ENCODE measurements at places on chromosomes 13 and 19. TPM values are rescaled to one million over a fixed set of nuclear protein-coding genes. Genes with fewer than 3 reads are reported as not detected.

- peaks cover 29% of the 10 kb centered on the region for H3K4me1 ChIP-seq
- H3K4me3 ChIP-seq, result peak overlapping the region; percentile 90
- peaks cover 9% of the 10 kb centered on the region for H3K36me3 ChIP-seq
- H3K27ac ChIP-seq, result peak overlapping the region; percentile 89
- peaks cover 4% of the 10 kb centered on the region for H3K27me3 ChIP-seq
Observed at GRCh38 chr13:79483086-79483706, 2.2 kb downstream of the NDFIP2 start.

GRCh38 chr13:95950103-95950502 is 103.1 kb downstream of the UGGT2 start:
- H3K27ac ChIP-seq, result no peak overlapping the region
- no peak for DNase-seq
- no peaks in the 10 kb centered on the region for H3K4me1 ChIP-seq
- peaks cover under 1% of the 10 kb centered on the region for H3K36me3 ChIP-seq
- no peak overlapping the region for H3K4me3 ChIP-seq

DNA sequence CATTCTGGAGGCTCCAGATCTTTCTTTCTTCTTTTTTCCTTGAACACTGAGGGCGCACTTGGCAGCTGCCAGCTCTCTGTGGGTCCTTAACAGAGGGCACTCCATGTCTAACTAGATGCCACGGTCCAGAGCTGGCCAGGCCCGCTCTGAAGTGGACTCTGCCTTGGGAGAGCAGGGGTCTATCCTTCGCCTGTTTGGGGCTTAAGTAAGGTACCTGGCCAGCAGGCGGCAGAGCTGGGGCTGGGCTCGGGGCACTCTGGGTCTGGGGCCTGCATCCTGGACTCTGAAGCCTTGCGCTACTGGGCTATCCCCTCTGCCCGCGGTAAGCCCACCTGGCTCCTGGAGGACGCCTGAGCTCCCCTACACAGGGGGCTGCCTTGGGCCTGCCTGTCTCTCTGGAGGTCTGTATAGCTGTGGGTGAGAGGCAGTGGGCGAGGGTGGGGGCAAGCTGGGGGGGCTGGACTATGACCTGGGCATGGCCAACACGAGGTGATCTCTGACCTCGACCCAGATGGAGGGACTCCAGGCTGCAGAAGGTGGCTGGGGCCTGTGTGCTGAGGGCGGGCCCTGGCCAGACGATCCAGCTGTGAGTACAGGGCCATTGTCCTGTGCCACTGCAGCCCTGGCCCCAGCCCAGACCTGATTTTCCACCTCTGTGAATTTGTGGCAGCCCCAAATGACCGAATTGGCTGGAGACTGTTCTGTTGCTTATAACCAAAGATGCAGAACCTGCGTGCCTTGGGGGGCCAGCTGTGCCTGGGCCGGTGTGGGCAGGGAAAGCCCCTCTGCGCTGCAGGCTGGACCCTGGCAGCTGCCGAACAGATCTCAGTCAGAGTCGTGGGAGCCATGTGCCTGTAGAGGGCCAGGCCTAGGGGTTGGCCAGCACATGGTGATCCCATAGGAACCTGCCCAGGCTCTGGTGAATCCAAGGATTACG is 26.5 kb downstream of the CEBPG start:
- H3K36me3 ChIP-seq, result no peaks in the 10 kb centered on the region
- no peak for DNase-seq
- peaks cover 10% of the 10 kb centered on the region for H3K4me1 ChIP-seq
- H3K27me3 ChIP-seq, result no peaks in the 10 kb centered on the region
- no peak overlapping the region for H3K4me3 ChIP-seq

GRCh38 chr19:52398081-52398441 is 412 bp downstream of the ZNF528 start:
- no peaks in the 10 kb centered on the region for H3K27me3 ChIP-seq
- H3K4me3 ChIP-seq, result peak overlapping the region; percentile 83
- no peak for DNase-seq
- peak overlapping the region; percentile 83 for H3K27ac ChIP-seq
- peaks cover 11% of the 10 kb centered on the region for H3K36me3 ChIP-seq

DNA sequence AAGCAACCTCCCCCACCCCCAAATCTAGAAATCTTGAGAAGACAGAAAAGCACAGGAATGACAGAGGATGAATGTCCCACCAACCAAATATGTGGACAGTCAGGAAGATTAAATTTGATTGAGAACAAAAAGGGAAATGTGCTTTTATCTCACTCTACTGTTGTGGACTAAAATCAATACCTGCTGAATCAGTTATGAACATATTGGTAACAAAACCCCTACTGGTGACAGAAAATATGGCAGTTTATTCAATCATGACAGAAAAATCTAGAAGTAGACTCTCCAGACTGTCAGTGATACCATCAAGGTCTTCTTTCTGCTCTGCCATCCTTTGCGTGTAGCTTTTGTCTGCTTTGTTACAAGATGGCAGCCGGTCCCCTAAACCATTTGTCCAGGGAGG is 35.2 kb downstream of the FAM216B start:
- peaks cover 26% of the 10 kb centered on the region for H3K4me1 ChIP-seq
- no peaks in the 10 kb centered on the region for H3K27me3 ChIP-seq
- H3K4me3 ChIP-seq, result no peak overlapping the region

DNA sequence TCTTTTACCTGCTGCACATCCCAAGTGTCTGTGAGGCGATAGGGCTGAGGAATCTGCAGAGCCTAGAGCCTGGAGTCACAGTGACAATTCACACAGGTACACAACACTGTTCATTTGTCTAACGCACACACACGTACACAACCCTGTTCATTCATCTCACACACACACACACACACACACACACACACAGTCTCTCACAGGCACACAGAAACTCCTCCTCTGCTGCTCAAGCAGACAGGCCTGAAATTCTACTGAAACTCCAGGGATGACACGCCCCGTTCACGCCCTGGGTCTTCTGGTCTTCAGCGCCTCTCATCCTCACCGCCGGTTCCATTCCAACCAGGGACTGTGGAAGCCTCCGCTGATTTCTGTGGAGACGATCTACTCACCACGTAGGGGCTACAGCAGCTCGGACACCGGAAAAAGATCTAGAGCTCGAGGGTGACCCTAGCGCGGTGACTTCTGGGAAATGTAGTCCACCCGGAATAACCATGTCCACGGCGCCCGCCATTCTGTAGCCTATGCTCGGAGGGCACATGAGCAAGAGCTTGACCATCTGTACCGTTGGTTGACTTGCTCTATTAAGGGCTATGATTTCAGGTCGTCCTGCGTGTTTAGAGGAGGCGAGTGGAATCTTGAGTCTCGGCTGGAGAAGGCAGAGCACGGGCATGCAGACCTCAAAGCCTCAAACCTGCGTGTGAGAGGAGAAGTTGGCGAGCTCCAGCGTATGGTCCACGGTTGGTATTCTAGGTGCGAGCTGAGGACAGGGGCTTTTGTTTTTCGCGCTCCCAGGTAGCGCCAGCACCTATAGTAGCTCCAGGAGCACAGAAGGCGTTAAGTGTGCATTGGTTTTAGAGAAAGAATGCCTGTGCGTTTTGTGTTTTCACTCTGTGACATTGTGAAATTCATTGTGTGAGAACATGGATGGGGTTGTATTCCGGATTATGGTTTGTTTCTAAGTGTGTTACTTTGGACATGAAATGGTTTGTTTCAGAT is 33.4 kb downstream of the ZNF45 start:
- peaks cover 40% of the 10 kb centered on the region for H3K36me3 ChIP-seq
- peak overlapping the region; percentile 98 for H3K27ac ChIP-seq
- peak; percentile 80 for DNase-seq
- H3K27me3 ChIP-seq, result no peaks in the 10 kb centered on the region
- H3K4me1 ChIP-seq, result peaks cover 16% of the 10 kb centered on the region

- no peak for DNase-seq
- H3K4me3 ChIP-seq, result peak overlapping the region; percentile 50
- H3K27ac ChIP-seq, result no peak overlapping the region
- no peaks in the 10 kb centered on the region for H3K36me3 ChIP-seq
- peaks cover 16% of the 10 kb centered on the region for H3K4me1 ChIP-seq
Observed at GRCh38 chr19:35843676-35844481, 8.4 kb downstream of the NPHS1 start.

GRCh38 chr13:89846926-89847585 is 1500.4 kb upstream of the MIR17HG start:
- no peaks in the 10 kb centered on the region for H3K27me3 ChIP-seq
- H3K4me1 ChIP-seq, result no peaks in the 10 kb centered on the region
- no peaks in the 10 kb centered on the region for H3K36me3 ChIP-seq
- no peak for DNase-seq
- no peak overlapping the region for H3K4me3 ChIP-seq
- H3K27ac ChIP-seq, result no peak overlapping the region

DNA sequence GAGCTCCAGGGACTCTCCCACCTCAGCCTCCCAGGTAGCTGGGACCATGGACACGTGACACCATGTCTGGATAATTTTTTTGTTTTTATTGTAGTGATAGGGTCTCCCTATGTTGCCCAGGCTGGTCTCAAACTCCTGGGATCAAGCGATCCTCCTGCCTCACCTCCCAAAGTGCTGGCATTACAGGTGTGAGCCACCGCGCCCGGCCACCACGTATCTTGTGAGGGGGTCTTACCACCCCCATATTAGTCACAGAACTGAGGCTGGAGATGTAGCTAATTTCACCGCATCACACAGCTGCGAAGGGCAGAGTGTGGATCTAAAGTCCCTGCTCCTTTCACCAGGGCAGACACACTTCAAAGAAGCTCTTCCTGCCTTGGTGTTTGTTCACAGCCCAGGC is 211.8 kb upstream of the SOX1 start:
- no peak overlapping the region for H3K27ac ChIP-seq
- H3K27me3 ChIP-seq, result peaks cover 34% of the 10 kb centered on the region
- H3K4me1 ChIP-seq, result peaks cover 16% of the 10 kb centered on the region
- no peak overlapping the region for H3K4me3 ChIP-seq
- peak; percentile 40 for DNase-seq

GRCh38 chr13:94209117-94209516 is 270.4 kb downstream of the DCT start:
- no peaks in the 10 kb centered on the region for H3K27me3 ChIP-seq
- H3K36me3 ChIP-seq, result no peaks in the 10 kb centered on the region
- H3K4me1 ChIP-seq, result no peaks in the 10 kb centered on the region
- no peak for DNase-seq
- H3K4me3 ChIP-seq, result no peak overlapping the region
- no peak overlapping the region for H3K27ac ChIP-seq

GRCh38 chr13:79989217-79989661 is 351.7 kb downstream of the SPRY2 start:
- H3K4me3 ChIP-seq, result no peak overlapping the region
- no peaks in the 10 kb centered on the region for H3K27me3 ChIP-seq
- DNase-seq, result no peak
- no peaks in the 10 kb centered on the region for H3K36me3 ChIP-seq
- no peak overlapping the region for H3K27ac ChIP-seq

DNA sequence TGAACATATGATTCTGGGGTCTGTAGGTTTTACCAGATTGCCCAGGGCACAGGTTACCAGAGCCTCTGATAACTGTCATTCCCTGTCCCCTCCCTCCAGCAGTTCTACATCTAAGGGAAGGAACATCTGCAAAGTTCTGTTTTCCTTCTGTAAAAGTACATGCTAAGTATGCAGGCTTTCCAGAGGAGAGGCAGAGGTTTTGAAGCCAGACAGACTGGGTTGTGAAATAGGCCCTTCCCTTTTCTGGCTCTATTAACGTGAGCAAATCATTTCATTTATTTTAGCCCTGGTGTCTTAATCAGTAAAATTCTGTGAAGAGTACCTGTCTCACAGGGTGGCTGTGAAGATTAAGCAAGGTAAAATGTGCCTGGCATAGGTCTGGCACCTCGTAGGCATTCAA is 66.1 kb upstream of the C1QTNF9 start:
- no peak for DNase-seq
- peaks cover 14% of the 10 kb centered on the region for H3K4me1 ChIP-seq
- H3K27ac ChIP-seq, result no peak overlapping the region
- no peaks in the 10 kb centered on the region for H3K36me3 ChIP-seq
- H3K27me3 ChIP-seq, result no peaks in the 10 kb centered on the region

GRCh38 chr13:72122661-72123255 is 255.8 kb upstream of the DACH1 start:
- no peaks in the 10 kb centered on the region for H3K27me3 ChIP-seq
- no peak overlapping the region for H3K27ac ChIP-seq
- H3K4me1 ChIP-seq, result no peaks in the 10 kb centered on the region
- H3K4me3 ChIP-seq, result no peak overlapping the region

DNA sequence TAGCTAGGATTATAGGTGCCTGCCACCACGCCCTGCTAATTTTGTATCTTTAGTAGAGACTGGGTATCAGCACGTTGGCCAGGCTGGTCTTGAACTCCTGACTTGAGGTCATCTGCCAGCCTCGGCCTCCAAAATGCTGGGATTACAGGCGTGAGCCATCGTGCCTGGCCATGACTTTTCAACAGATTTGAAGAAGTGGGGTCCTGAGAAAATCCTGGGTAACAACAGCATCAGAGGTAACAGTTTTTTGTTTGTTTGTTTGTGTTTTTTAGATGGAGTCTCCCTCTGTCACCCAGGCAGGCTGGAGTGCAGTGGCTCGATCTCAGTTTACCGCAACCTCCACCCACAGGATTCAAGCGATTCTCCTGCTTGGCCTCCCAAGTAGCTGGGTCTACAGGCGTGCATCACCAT is 3.7 kb downstream of the JUNB start:
- peak overlapping the region; percentile 88 for H3K27ac ChIP-seq
- H3K4me3 ChIP-seq, result peak overlapping the region; percentile 78
- peaks cover 5% of the 10 kb centered on the region for H3K36me3 ChIP-seq
- no peak for DNase-seq
- no peaks in the 10 kb centered on the region for H3K27me3 ChIP-seq

- no peak overlapping the region for H3K27ac ChIP-seq
- no peak for DNase-seq
- no peaks in the 10 kb centered on the region for H3K4me1 ChIP-seq
- H3K27me3 ChIP-seq, result no peaks in the 10 kb centered on the region
Observed at GRCh38 chr13:113243847-113244246, 34.4 kb downstream of the CUL4A start.

DNA sequence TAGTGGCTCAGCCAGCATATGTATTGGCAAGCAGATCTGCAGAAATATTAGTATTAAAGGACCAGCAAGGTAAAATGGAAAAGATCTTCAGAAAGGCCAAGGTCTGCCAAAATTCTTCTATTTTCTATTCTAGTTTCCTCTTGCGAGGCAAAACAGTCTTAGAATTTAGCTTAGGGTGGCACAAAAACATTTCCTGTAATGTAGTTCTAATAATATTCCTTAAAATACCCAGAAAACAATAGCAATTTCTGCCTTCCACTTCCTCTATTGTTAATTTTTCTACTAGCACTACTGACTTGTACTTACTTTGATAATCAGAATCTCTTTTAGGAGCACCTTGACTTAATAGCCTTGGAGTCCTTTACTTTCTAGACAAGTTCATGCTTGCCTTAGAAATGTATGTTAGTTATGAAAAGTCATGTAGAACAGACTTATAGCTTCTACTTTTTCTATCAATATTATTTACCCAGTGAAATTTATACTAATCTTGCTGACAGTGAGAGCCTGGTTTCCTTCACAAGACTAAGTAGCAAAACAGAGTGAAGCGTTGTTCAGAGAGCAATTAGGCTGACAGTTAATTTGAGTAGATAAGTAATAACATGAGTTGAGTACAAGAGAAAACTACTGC is 23.9 kb upstream of the LPAR6 start:
- no peaks in the 10 kb centered on the region for H3K27me3 ChIP-seq
- H3K36me3 ChIP-seq, result peaks cover 12% of the 10 kb centered on the region
- no peak for DNase-seq
- H3K4me1 ChIP-seq, result peaks cover 16% of the 10 kb centered on the region
- no peak overlapping the region for H3K4me3 ChIP-seq

The SARS2 gene
- 29.4 TPM for total RNA-seq

The STXBP2 gene
- total RNA-seq, result 108 TPM

The LHB gene
- not detected for total RNA-seq

The LHFPL6 gene
- 31.7 TPM for total RNA-seq

The ZNF808 gene
- 37.4 TPM for total RNA-seq

The ZNF333 gene
- total RNA-seq, result 22.5 TPM

The ANKLE1 gene
- 5.9 TPM for total RNA-seq

The HSD17B14 gene
- total RNA-seq, result 9.4 TPM

The MAP1S gene
- total RNA-seq, result 87.1 TPM

The B3GNT8 gene
- total RNA-seq, result 13.0 TPM

Measured in type B pancreatic cell (in vitro differentiated cells).